ENCODE measurements at places on chromosomes 7 and 10.

DNA sequence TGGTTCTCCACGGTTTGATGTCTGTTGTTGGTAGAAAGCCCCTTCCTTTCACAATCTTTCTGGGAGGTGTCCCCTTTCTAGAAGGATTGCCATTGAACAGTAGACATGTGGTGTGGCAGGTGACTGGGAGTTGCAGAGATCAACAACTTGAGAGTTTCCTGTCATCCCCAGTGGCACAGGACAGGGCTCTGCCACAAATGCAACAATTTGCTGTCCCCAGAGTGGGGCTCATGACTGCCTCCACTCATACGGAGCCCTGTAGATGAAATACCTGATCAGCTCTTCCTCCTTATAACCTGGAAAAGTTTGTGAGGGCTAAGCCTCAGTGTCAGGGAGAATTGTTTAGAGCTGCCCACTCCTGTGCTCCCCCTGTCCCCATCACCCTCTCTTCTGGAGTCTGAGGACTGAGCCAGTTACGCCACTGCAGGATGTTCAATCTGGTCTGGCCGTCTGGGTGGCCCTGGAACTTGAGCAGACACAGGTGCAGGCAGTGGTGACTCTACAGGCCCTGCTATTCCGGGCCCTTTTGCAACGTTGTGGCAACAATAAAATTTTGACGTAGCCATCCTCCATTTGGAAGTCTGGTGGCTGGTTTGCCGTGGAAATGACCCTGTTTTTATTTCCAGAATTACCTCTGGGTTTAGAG lies 6.5 kb downstream of the DBNL start:
- no peak for DNase-seq

- no peak for DNase-seq
Measured at GRCh38 chr10:23556727-23557440, 118.0 kb downstream of the OTUD1 start.

GRCh38 chr7:36814311-36814710 lies 90.0 kb upstream of the AOAH start:
- DNase-seq = no peak

DNA sequence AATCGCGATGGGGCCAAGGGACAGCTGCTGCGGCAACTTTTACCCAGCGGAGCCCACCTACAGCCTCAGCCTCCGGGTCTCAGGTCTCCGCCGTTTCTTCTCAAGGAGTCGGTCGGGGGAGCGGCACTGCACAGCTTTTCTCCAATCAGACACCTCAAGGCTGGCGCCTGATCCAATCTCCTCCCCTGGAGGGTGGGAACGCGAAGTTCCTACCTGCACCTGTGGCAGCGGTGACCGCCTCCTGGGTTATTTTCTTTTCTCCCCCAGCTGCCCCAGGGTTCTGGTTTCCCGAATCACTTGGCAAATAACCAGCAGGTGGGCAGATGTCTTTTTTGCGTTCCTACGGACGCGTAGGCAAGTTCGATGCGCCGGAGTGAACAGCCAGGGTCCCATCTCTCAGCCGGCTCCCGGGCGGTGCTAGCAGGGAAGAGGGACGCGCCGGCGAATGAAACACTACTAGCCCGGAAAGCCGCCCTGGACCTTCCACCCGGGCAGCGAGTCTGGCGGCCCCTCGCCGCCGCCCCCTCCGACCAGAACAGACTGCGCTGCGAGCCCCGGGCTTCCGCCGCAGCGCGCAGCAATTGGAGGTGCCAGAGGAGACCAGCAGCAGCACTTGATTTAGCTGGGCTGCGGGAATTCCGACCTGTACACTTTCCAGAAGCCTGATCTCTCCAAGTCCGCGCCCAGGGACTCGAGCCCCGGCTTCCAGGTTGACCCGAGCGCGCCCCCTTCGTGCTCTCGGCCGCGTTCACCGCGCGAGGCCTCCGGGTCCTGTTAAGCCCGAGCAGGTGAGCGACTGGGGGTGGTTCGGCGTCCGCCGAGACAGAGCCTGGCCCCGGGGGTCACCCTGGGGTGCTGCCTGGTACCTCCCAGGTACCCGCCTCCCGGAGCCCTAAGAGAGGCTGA lies at the start of gene PRR15:
Gene PRR15, plus strand, starts transcription at position 246 of the 906 bp plus-strand sequence. CDS start 2,495 bp downstream, outside the sequence.
- DNase-seq = no peak

GRCh38 chr10:79024296-79024695 lies 44.5 kb upstream of the ZMIZ1 start:
- DNase-seq = no peak

DNA sequence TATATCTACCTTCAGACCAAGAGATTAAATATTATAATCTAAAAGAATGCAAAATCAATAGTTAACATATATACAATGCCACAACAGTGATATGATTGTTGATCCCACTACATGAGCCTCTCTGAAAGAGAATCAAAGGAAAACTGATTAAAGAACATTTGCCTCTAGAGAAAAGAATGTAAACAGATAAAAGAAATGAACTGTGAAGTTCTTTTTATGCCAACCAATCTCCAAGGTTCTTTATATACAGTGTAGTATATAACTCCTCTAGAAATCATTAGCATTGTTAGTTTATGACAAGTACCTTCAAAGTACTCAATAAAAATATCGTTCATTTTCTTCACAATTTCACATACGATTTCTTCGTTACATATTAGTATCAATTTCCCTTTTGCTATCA lies 20.1 kb downstream of the CNOT4 start:
- DNase-seq = no peak

- DNase-seq = no peak
Measured at GRCh38 chr10:123990889-123991288, 99.3 kb upstream of the CPXM2 start.

- peak; percentile 78 for DNase-seq
Measured at GRCh38 chr10:79322616-79323543, 24.4 kb upstream of the PPIF start.

DNA sequence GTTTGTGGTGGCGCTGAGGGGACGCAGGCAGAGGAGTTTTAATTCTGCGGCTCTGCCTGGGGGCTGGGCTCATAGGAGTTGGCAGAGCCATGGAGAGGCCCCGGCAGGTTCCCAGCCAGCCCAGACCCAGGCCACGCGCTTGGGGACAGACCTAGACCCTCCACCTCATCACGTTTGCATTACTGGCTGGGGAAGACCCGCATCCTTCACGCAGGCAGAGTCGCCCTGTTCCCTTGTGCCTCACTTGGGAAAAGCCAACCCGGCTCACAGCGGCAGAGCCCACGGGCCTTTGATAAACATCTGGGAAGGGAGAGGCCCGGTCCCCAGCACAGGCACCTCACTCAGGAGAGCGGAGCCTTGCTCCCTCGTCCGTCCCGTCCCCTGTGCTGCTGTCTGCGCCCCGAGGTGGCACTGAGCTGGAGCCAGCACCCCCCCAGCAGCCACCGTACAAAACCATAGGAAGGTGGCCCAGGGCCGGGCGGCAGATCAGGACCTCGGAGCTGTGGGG lies 112.8 kb downstream of the CYTH3 start:
- no peak for DNase-seq

GRCh38 chr7:80476035-80476434 lies 35.8 kb downstream of the GNAT3 start:
- no peak for DNase-seq

- DNase-seq = no peak
Measured at GRCh38 chr7:143452495-143452894, 9.2 kb downstream of the TAS2R60 start.

DNA sequence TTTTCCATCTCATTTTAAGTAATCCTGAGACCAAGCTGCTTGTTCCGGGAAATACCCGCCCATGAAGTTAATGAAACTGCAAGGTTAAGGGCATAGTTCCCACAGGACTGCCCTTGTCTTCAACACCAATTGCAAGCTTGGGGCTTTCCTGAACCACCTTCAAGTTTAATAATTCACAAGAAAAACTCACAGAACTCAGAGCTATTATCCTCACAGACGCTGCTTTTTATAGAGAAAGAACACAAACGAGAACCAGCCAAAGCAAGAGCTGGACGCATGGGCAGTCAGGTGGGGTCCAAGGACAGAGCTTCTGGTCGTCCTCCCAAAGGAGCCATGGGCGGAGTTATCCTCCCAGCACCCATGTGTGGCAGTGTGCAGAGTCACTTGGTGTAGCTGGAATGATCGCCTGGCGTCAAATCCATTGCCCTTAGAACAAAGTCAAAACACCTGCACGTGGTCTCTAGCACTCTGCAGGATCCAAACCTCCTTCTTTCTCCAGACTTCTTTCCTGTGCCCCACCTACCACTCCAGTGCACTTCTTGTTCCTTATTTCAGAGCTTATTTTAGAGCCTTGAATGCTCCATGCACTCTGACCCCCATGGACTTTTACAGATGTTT lies 56.7 kb downstream of the SNX10 start:
- DNase-seq = no peak

DNA sequence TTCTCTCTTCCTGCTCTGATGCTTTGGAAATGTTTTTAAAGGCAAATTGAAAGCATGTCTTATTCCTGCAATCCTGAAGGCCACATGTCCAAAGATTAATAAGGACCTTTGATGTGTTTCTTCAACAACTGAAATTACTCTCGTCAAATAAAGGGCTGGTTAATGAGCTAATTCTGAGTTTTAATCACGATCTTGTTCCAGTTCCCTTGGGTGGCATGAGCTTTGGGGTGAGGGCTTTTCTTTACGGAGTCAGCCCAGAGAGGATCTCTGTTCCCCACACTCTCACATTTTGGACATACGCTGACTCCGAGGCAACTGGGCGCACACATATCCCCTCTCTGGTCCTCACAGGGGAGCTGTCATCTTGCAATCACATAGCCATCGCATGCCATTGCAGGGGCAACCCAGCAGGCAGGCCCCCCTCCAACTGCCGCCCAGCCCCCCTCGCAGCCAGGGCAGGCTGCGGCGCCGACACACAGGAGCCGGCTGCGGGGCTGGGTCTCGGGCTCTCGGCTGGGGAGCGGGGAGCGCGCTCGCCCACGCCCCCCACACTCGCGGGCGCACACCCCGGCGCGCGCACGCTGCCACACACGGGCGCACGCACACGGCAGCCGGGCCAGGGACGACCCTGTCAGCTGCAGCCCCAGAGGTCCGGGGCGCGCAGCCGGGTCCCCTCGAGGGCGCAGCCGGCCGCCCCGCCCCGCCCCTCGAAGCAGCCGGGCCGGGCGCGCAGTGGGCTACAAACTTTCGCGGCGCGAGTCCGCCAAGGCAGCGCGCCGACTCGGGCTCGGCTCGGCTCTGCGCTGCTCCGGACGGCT lies at the start of gene GDF10:
Gene GDF10, plus strand, starts transcription at position 587 of the 818 bp plus-strand sequence. CDS start 455 bp downstream, outside the sequence.
- DNase-seq = no peak

DNA sequence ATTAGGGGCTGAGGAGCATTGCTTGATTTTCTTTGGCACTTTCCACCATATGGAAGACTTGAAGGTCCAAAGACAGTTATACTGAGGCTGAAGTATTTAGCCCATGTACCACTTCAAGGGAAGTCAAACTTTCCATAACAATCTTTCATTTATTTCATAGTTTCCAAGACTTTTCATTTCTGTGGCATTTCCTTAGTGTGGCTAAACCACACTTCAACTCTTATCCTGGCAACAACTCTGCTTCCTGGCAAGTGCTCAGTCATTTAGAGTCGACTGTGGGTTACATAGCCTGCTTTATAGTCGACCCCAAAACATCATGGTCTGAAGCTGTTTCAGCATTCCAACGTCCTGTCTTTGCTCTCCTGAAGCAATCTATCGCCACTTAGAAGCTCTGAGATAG lies 343.0 kb upstream of the SEMA3D start:
- DNase-seq = peak; percentile 72

- no peak for DNase-seq
Measured at GRCh38 chr7:23973264-23973663, 263.2 kb downstream of the STK31 start.

- peak; percentile 11 for DNase-seq
Measured at GRCh38 chr7:139358541-139359365, 941 bp upstream of the LUC7L2 start.

- peak; percentile 12 for DNase-seq
Measured at GRCh38 chr7:111827863-111828504, 265.7 kb upstream of the IMMP2L start.

DNA sequence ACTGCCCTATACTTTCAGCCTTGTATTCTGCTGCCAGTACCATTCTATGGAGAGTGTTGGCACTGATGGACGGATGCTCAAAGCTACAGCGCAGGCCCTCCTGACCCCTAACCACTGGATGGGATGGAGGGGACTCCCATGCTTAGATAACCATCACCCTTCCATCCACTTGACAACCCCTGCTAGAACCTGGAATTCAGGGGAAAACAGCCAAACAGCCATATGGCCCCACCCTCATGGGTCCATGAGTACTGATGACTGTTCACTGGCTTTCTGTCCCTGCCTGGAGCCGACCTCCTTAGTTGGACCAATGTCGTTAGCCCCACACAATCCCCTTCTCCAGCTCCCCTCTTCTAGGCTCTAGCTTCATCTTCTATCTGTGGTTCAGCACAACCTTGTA lies 16.2 kb downstream of the DUSP5 start:
- no peak for DNase-seq
